RPMI8226 (cell line): ENCODE measurements at places on chromosomes 1 and 21.

DNA sequence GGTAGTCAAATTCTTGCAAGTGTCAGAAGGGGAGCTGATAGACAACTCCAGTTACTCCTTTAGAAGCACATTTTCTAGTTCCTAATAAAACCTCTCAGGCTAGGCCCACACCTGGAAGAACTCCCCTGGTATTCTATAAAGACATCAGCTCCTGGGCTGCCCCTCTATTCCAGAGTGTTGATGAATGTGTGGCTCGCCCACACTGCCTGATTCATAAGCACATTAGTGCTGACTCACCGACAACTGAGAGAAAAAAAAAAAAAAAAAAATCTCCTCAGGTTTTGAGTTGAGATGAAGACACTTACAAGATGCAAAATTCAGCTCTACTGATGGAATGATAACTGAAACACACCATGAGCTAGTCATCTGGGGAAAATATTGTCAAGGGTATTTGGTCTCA is 188.1 kb downstream of the TNR start:
- no peak for DNase-seq

DNA sequence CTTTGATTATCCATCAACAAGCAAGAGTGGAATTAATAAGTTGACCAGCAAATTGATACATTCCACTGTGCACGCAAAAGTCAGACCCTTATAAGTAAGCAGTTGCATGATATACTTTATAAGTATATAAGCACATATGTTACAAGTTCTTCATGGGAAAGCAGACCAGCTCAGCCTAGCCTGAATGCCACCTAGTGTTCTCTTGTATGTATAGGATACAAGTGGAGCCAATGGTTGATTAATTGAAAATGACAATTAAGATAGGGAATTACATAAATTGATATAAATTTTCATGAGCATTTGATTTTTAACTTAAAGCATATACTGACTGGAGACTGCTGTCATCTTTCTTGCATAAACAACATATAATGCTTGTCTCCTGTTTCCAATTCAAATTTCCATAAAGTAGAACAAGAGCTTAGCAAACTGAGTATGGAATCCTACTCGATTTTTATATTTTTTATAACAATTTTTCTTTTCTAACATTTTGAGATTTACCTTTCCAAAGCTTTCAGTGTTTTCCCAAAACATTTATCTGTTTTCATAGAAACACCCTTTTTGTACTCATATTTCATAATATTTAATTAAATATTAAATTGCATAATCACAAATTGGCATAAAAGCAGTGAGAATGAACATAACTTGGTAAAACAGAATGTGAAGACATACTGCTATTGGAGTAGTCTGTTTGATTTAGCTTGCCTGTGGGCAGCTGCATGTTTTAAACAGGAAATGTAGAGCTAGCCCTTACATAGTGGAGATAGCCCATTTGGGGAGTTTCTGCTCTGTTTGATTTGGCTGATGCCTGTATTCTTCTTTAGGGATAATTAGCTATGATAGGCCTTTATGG is 62.8 kb downstream of the MAGI3 start:
- peak; percentile 15 for DNase-seq

DNA sequence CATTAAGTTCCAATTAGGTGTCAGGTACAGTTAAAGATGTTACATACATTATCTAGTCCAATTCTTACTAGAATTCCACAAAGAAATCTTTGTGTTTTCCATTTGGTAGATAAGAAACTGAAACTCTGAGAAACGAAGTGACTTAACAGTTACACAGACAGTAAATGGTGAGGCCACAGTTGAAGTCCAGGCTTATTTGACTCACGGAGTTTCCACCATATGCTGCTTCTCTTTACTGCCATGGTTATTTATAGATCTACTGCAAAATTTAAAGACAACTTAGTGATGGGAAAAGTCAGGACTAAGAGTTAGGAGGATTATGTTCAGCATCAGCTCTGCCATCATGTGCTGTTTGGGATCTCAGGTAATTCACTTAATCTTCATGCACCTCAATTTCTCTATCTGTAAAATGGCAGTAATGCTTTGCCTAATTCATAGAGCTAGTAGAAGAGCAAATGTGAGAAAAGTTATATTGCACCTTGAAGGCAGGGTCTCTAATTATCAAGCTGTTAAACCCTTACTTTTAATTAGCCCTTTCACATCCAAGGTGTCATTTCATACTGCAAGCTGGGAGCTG is 26.2 kb upstream of the SAMSN1 start:
- DNase-seq: no peak

GRCh38 chr1:2602311-2602835 is 15.8 kb downstream of the PRXL2B start:
- DNase-seq: no peak

DNA sequence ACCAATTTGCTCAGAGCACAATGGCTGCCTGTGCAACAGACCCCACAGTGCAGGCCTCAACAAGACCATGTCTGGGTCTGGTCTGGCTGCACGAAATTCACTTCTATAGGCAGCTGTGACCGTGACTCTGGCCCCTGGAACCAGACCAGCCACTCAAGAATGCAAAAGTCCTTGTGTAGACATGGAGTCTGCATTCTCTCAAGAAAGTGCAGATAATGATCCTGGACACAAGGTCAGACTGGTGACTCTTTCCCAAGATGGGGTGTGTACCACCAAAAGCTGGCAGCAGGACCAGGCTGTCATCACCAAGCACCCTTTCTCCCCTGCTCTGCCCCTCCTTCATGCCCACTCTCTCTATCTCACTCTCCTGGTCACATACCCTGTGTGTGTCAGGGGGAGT is 7.1 kb upstream of the METTL25B start:
- no peak for DNase-seq

DNA sequence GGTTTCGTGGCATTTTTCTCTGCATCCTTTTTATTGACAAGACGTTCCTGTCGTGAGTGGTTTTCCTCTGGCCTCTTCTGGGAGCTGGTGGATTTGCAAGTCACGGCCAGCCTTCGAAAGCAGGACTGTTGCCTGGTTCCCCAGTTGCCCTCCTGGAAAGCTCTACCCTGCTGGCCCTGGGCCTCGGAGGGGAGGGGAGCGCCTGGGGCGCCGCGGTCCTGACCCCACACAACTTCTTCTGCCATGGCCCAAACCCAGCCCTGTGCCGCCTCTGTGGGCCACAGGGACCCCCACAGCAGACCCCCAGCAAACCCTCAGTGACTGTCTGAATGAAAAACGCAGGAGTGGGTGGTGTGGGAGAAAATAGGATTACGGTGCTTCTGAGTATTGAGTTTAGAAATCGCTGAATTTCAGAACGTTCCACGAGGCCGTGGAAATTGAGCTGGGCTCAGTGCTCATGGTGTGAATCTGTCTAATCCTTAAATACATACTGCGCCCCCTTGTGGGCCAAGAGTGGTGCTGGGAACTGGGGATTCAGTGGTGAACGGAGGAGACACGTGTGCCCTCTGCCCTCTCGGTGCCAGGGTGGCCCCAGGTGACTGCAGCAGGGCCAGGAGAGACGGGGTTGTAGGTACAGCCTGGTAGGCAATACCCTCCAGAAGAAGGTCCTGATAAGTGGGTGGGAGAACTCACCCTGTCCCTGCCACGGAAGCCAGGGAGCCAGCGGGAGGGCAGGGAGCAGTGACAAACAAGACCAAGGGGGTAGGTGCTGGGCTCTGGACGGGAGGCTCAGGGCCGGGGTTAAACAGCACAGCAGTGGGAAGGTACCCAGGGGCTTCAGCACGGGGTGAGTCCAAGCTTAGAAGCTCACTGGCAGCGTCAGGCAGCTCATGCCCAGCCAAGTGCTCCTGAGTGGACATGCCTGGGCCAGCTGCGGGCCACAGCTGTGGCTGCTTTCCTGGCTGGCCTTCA is 101.2 kb upstream of the COL6A1 start:
- peak; percentile 93 for DNase-seq

DNA sequence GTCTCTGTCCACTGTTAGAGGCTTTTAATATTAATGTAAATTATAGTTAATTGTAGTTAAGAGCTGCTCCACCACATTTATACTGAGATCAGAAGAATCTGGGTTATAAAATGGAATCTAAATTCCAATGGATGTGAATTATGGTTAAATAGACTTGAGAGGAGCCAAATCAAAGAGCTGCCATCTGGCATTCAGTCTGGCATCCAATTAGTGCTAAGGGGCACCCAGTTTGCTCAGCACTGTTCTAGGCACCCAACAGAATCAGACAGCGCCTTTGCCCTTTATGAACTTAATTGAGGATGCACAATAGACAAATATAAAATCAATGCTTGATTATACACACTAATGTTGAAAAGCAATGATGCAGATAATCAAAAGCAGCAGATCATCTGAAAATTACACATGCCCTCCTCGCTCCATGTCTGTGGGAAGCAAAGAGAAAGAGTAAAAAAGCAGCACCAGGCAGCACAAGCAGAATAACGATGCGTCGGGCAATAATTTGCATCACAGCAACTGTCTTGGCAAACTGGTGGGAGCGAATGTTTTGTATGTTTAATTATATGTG is 310.1 kb downstream of the BRINP2 start:
- DNase-seq: no peak

DNA sequence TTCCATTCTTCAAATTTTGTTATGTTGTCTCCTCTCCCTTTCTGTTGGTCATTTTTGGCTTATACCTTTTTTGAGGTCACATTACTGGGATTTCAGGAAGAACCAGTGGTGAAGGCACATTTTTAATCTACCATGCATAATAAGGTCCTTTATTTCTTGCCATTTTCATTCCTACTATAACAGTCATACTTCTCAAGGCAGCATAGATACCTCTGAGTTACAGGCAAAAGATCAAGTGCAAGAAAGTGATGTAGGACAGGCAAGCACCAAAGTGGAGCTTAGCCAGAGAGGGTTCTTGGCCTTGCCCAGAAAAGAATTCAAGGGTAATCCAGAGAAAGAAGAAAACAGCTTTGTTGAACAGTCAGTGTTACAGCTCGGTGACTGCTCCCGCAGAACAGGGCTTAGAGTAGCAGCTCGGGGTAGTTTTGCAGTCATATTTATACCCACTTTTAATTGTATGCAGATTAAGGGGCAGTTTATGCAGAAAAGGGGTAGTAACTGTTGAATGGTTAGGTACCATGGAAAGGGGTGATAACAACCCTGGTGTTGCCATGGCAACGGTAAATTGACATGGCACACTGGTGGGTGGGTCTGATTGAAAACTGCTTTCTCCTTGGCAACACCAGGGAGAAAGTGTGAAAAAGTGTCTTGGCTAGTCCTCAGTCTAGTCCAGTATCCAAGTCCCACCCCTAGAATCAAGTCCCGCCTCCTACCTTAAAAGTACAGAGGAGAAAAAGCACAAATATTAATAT is 39.6 kb upstream of the DOCK7 start:
- no peak for DNase-seq

DNA sequence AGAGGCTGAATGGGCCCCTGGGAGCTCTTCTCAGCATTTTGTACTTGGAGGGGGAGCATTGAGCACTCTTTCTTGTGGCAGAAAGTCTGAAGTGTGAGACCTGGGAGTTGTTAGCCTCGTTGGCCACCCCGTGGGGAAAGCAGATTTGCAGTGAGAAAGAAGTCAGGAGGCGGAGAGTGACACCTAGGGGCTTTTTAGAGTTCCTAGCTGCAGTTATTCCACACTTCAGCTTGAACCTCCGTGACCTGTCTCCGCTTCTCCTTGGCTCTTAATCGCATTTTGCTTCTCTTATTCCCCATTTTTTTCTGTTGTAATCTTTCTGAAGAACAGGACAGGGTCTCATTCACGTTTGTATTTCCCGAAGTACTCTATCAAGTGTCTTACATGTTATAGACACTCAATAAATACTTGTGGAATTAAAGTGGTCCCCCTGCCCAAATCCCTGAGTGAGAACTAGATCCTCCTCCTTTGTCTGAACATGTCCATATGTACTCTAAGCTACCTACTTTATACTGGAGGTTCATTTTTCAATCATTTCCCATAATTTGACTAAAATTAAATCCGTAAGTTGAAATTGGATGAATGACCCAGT is 14.5 kb upstream of the C1orf141 start:
- peak; percentile 63 for DNase-seq

GRCh38 chr1:8043621-8044020 is 17.5 kb upstream of the ERRFI1 start:
- no peak for DNase-seq

DNA sequence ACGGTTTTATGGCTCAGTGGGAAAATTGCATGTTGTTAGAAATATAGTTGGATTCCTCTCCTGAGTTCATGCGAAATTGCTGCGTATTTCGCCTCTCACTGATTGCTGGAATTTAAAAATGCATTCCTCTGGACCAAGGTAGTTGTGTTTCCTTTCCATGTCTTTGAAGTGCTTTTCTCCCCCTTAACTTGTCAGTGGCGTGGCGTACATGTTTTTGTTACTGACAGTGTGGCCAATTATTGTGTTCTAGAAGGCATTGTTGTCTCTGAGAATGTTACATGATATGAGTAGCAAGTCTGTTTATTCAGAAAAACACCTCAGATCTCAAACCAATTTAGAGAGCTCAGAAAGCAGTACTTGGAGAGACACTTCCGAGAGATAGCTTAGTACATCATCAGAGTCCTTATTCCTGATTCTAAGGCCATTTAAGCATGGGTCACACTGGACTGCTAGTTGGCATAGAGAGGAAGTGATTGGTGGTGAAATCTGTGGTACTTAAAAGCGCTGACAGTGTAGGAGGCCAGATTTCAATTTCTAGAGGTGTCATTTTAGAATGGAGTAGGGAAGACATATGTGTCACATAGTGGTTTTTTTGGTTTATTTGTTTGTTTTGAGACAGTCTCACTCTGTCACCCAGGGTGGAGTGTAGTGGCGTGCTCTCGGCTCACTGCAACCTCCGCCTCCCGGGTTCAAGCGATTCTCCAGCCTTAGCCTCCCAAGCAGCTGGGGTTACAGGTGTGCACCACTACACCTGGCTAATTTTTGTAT is 184.4 kb downstream of the RYR2 start:
- no peak for DNase-seq

GRCh38 chr1:31027693-31028526 is 37.6 kb downstream of the PUM1 start:
- DNase-seq: peak; percentile 59

DNA sequence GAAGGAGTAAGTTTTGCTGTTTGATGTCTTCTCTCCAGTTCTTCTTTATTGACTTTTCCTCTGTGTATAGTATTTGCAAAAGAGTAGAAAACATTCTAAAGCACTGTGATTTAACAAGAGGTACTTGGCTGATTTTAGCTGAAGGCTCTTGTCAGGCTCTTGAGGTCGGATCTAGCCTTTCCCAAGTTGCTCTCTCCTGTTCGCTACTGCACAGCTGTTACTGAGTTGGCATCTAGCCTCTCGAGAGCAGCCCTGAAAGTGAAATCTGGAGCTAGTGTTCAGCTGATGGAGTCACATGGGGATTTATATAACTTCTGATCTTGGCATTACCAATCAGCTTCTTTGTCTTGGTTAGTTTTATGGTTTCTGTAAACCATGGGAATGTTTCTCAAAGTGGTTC is 193.1 kb downstream of the RYR2 start:
- DNase-seq: no peak

DNA sequence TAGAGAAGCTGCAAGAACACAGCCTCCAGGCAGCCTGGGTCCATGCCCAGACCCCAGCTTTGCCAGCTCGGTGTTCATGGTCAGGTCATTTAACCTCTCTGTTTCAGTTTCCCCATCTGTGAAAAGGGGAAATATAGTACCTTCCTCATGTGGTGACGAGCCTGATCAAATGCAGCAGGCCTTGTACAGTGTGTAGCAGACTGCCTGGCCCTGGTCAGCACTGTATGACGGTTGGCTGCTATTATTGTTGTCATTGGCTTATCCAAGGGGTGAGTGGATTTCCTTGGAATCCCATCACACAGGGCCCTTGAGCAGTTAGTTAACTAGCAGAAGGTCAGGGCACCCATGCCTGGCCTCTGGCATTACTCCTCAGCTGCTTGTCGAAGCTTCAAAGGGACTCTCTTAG is 6.6 kb upstream of the TMEM51 start:
- DNase-seq: peak; percentile 62

- DNase-seq: no peak
Observed at GRCh38 chr21:30620522-30620921, at the start of gene KRTAP20-4. TSS of gene KRTAP20-4 (plus strand) at chr21:30620627.
